Coronary artery (tissue), 2 donors: ENCODE measurements at places on chromosomes 16 and 17.

DNA sequence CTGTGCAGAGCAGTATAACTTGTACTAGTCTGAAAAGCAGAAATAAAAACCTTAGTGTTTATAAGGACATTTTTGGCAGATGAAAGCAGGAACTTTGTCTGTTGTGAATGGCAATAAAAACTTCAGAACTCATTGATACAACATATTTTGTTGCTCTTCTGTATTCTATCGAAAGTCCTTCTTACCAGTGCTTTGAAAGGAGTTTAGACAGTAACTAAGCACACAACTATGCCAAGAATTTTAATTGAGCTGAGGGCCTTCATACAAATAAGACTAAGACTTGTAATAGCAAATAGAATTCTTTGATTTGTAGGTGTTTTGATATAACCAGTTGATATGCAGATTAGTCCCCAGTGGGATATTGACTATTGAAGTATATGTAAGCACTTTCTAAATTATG is 308.4 kb downstream of the ZFHX3 start:
- DNase-seq, result no peak

GRCh38 chr16:58284031-58284430 is 10.8 kb downstream of the PRSS54 start:
- DNase-seq, result no peak

- no peak for DNase-seq
These were observed 777.9 kb downstream of the KCNJ2 start for GRCh38 chr17:70947215-70947614.

- no peak for DNase-seq
These were observed 119.5 kb downstream of the SOX9 start for GRCh38 chr17:72240333-72240732.

DNA sequence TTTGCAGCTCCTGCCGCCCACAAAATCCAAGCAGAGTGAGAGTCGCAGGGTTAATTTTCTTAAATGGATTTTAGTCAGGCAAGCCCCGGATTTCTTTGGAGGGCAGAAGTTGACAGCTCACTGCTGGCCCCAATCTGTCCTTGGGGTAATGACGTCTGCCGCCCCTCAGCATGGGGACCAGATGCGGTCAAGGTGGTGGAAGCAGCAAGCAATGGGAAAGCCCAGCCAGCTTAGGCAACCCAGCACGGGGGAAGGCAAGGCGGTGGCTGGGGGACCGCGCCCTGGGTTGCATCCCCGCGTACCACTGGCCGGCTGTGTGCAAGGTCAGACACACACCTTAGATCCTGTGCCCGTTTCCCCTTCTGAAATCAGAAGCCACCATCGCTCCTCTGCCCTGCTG is 321.7 kb downstream of the C16orf95 start:
- peak; percentile 46 for DNase-seq

DNA sequence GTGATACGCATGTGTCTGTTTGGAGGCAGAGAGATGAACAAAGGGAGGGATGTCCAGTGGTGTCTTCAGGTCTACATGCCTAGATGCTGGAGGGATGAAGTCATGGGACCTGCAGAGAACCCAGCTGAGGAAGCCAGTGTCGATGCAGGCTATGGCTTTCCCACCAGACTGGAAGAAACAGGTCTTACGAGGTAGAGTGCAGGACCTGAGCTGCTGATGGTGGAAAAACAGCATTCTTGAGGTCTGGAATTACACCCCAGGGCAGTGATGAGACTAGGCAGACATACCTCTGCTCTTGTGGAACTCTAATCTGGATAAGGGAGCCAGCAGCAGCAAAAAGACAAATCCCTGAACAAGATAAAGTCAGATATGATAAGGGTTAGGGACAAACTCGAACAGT is 37.4 kb downstream of the ARSG start:
- no peak for DNase-seq

- DNase-seq, result no peak
These were observed 11.3 kb downstream of the CA5A start for GRCh38 chr16:87924811-87925670.

DNA sequence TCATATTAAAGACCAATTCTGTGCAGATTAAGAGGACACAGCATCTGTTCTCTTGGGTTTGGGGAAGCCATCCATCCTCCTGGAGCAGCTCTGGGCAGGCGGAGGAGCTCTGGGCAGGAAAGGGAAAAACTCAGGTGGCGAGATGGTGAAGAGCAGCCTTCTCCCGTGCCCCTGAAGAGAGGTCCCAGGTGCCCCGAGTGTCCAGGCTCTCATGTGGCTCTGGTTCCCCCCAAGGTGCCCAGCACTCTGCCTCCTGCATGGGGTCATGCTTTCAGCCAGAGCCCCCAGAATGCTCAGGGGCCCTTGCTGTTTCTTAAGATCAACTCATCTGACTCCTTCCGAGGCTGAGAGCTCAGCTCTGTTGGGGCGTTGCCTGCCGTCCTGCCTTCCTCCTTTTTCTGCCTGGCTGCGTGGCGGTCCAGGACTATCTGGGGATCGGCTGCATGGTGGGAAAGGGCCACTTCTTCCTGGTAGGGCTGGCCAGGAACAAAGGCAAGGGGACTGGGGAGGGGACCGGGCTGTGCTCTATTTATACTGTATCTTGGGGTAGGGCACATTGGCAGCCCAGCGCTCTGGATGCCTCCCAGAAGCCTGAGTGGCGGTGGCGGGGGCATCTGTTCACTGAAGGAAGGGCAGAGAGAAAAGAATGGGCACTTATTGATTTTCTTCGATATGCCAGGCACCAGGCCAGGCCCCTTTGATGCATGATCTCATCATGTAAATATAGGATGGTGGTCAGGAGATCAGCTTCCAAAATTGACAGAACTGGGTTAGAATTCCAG is 103.2 kb upstream of the SDK2 start:
- DNase-seq, result no peak

DNA sequence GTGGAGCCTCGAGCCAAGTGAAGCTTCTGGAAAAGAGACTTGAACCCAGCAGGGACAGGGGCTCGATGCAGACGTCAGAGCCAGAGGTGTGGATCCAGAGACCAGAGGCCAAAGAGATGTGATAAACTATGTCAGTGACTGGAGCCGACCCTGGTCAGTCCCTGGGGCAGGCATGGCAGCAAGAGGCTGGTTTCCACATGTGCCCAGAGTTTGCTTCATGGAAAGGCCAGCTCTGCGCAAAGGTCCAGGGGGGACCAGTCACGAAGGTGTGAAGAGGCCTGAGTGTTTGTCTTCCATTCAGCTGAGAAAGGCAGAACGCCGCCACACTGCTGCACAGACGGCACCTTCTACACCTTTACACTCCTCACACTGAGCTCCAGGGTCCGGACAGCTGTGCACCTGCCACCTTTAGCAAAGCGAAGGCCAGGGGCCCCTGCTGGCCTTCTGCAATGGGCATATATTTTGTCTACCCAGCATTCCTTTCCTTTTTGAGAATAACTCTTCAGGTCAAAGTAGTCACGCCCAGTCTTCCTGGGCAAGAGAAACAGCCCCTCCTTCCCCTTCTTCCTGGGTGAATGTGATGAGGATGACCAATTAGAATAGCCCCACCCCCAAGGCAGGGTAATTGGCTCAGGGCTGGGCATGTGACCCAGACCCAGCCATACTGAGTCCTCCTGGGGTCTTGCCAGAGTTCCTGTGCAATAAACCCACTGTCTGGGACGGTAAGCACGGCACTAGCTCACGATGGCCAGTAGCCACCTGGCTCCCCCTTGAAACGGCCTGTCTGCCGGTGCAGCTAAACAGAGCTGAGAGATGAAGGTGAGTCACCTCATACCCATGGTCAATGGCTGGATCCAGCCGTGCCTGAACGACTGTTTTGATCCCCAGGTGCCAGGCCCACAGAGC is 2.3 kb upstream of the RPH3AL start:
- DNase-seq, result no peak

- no peak for DNase-seq
These were observed 222.0 kb downstream of the HS3ST3B1 start for GRCh38 chr17:14522795-14523387.

GRCh38 chr16:53100889-53101288 is 46.1 kb downstream of the CHD9 start:
- DNase-seq, result no peak

DNA sequence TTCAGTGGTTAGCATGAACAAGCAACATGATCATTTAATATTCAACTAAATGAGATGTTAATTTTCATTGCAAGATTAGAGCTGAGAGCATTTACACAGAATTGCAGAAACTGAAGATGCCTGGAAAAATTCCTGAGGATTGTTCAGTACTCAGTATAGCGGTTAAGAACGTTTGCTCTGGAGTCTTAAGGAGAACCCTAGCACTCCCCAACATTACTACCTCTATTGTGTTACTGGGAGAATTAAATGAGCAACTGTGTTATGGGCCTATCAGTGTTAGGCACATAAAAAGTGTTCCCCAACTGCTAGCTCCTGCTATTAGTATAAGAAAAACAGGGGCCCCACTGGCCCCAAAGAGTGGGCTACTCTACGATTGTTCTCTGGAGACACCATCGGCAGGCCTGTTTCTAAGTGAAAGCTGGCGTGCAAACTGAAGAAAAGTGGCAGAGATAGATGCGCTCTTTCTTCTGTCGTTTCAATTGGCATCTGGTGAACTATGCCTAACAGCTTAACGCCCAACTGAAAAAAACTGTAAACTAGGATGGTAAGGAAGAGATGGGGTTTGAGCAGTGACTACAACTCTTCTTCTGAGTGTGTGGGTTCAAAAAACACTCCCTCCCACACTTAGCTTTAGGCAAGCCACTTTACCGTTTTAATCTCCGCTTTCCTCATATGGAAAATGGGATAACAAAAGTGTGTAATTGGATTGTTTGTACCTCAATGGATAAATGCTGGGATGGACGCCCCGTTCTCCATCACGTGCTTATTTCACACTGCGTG is 1.3 kb downstream of the CDR2 start:
- no peak for DNase-seq

DNA sequence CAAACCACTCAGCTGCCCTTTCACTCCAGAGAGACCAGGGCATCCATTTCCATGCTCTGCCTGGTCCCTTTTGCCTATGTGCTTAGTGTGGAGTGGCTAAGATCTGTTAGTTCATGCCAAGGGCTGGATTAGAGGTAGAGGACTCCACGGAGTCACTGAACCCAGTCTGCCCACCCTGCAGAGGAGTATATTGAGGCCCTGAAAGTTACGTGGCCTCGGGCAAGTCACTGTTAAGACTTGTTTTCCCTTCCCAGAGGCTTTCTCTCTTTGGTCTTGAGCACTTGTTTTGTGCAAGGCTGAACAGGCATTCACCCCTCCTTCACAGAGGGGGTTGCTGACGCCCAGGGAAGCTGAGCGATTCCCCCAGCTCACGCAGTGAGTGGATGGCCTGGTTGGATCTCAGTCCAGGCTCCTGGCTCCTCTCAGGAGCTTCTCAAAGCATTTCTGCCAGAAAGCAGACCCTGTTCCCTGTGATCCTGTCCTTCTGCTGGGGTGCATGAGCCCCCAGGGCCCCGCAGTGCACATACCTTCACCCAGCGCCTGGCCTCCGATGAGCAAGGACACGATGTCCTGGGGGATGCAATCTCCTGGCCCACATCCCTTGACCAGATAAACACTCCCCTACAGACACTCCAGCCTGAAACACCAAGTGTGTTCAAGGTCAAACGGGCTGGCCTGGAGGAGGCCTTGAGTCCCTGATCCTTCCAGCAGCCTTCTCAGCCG is 153.4 kb upstream of the GSE1 start:
- DNase-seq, result no peak

- no peak for DNase-seq
These were observed 81.6 kb downstream of the MYH11 start for GRCh38 chr16:15775209-15775608.

DNA sequence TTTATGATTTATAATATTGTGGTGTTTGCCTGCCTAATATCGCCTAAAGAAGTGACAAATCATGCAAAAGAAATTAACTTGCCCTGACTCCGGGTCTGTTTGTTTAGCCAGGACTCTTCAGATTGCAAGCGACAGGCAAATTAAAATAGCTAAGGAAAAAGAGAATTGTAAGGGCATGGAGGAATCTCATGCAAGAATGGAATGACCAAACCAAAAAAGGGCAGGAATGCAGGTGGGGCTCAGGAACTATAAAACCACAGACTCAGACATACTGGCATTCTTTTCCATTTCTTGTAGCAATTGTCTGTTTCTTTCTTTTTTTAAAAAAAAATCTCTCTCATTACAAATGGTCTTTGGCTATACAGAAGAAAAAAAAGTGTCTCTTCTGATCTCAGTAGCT is 188.1 kb upstream of the XYLT1 start:
- DNase-seq, result no peak

DNA sequence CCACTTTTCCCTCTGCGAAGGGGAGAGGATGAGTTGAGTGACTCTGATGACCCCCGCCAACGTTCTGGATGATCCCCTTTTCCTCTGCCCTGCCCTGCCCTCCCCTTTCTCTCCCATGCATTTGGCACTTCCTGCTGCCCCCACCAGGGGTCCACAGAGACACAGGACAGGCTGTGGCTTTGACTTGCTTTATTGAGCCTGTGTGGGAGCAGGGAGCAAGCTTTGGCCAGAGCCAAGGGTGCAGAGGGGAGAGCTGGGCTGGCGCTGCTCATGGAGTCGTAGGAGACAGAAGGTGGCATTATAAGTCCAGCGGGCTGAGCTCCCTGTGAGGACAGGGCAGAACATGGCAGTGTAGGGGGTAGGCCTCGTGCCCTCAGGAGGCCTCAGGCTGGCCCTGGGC is 1.6 kb downstream of the PPY start:
- no peak for DNase-seq

- no peak for DNase-seq
These were observed 7.1 kb upstream of the SLC5A11 start for GRCh38 chr16:24838554-24839266.

- DNase-seq, result no peak
These were observed 65.2 kb downstream of the KSR1 start for GRCh38 chr17:27521281-27522027.

DNA sequence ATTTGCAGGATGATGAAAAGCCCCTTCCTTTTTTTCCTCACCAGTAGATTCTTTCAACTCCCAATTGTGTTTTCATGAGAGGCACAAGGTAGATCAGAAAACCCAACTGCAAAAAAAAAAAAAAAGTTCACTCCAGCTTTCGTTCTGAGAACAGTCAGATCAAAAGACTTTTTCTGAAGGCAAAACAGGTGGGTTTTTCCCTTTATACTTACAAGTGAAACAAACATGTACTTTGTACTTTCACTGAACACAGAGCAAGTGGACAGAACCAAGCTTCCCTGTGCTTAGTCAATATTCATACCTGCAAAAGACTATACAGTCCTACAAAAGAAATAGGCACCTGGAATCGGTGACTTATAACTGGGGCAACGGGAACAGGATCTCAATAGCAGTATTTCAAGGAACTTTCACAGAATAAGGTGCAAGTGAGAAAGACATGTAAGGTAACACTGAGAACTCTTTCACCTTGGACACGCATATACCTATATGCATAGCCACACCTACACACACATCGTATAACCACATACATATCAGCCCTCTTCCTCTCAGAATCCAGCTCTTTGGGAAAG is 54.1 kb downstream of the TOX3 start:
- DNase-seq, result no peak

GRCh38 chr17:27247071-27247957 is 46.6 kb upstream of the WSB1 start:
- DNase-seq, result no peak
